ENCODE measurements at places on chromosomes 2 and 18.

DNA sequence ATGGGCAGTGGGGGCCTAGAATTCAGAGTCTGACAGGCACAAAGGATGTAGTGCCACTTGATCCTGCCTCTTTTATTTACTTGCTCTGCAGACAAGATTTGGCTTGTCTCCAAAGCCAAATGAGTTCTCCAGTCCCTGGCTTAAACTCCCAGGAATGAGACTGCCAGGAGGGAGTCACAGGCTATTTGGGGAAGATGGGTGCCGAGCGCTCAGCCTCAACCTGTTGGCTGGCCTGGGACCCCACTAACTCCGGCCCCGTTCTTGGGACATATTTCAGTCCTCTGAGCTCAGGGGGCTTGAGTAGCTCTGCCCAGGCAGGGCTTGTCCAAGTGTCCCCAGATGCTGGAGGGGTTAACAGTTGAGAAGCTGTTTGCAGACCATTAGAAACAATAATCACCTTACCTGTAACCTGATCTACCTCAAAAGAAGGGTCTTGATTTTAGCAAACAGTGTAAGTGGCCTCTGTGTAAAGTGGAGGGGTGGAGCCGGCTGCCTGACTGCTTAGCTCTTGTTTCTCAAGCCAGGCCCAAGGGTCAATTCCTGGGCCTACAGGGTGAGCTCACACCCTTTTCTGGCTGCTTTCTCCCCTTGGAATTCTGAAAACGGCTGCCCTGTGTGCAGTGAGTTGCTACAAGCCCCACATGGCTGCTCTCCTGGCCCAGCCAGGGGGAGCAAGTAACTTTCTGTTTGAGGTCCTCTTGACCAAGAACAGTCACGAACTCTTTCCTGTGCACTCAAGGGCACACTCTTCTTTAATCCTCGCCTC is 27.1 kb upstream of the FZD5 start:
- DNase-seq, result no peak

DNA sequence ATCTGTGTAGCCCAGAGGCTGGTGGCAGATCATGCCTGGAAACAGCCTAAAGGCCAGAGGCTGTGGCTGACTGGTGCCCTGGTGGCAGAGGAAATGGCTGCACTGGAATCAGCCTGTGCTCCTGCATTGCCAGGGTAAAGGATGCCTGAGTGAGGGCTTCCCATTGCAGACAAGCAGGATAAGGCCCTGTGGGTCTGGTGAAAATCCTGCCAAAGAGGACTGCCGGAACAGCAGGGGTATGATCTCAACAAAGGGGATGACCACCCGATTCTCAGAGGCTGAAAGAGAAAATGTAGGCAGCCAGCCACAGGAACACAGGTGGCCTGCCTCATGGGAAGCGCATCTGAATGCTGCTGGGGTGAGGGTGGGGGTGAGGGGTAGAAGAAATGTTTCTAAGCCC is 48.2 kb downstream of the FBXO48 start:
- no peak for DNase-seq

DNA sequence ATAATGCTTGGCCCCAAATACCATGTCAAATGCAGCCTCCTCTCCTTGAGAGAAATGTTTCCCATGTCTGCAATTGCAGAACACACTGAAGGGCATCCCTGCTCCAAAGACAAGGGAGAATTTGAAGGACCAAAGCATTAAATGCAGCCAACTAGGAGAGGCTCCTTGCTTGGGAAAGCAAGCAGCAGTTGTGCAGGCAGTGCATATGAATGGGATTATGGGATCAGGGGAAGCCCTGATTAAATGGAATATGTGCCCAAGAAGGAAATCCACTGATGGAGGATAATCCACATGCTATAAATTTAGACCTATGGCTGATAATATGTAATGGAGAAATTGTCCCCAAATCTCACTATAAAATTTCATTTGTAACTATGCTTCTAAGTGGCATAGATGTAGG is 116.1 kb downstream of the NCKAP5 start:
- no peak for DNase-seq

- DNase-seq, result no peak
Observed at GRCh38 chr2:227739351-227739750, 6.3 kb upstream of the SCYGR8 start.

GRCh38 chr2:3631851-3632659 is 25.9 kb upstream of the ALLC start:
- no peak for DNase-seq
